ENCODE measurements at places on chromosomes 11 and 22.

DNA sequence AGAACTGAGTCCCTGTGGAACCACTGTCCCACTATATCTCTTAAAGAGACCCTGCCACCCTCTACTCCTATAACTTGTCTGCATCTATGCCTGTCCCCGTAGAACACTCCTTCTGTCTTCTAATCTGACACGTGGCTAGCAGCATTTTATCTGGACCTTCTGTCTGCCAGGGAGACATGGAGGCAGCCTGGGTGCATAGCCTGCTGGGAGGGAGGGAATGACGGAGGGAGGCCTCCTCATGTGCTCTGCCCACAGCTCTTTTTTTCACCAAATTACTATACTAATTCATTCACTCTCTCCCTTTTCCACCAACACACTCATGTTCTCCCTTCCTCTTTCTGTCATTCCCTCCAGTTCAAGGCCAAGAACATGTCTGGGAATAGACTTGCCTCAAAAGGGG lies 7.6 kb upstream of the THRSP start:
- no peak for DNase-seq

GRCh38 chr11:59706518-59707285 lies 6.9 kb downstream of the OR10V1 start:
- DNase-seq: peak; percentile 97

DNA sequence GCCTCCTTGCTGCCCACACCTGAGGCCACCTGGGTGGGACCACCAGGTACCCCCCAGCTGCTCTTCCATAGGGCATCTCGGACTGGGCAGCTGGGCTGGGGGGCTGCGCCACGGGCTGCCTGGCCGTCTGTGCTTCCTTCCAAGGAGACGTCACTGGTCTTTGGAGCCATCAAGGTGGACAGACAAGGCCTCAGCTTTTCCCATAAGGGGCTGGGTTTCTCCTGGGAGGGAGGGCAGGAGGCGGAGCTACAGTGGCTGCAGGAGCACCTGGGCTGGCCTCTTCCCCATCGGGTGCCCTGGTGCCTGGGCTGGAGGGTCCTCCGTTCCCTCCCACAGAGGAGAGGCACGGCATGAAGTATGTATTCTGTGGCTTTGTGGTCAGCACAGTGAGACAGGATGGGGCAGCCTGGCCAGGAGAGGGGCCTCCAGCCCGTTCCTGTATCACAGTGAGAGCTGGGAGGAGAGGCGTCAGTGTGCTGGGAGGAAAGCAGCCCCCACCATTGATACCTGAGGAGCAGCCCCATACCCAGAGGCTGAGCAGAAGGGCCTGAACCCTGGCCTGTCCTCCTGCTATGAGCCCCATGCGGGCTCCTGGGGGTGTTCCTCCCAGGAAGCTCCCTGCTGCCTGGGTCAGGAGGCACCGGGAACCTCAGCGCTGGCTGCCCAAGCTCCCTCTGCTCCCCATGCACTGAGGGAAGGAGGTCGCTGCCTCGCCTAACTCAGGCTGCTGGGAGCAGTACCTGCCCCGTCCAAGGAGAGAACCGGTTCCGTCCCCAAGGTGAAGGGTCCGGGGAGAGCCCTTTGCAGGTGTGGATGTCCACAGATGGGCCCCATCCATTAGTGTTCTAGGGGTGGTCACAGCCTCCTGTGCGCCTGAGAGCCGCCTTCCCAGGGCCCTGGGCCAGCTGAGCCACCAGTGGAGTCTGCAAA lies 1075.0 kb downstream of the BRD1 start:
- no peak for DNase-seq

DNA sequence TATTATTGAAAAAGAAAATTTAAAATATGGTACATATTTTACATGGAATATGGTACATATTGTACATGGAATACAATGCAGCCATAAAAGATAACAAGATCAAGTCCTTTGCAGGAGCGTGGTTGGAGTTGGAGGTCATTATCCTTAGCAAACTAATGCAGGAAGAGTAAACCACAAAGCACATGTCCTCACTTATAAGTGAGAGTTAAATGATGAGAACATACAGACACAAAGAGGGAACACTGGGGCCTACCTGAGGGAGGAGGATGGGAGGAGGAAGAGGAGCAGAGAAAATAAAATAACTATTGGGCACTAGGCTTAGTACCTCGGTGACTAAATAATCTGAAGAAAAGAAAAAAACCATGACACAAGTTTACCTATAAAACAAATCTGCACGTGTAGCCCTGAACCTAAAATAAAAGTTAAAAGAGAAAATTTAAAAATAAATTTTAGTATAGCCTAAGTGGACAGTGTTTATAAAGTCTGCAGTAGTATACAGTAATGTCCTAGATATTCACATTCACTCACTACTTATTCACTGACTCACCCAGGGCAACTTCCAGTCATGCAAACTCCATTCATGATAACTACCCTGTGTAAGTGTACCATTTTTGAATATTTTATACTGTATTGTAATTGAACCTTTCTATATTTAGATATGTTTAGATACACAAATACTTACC lies 204.4 kb downstream of the FAM76B start:
- peak; percentile 62 for DNase-seq

DNA sequence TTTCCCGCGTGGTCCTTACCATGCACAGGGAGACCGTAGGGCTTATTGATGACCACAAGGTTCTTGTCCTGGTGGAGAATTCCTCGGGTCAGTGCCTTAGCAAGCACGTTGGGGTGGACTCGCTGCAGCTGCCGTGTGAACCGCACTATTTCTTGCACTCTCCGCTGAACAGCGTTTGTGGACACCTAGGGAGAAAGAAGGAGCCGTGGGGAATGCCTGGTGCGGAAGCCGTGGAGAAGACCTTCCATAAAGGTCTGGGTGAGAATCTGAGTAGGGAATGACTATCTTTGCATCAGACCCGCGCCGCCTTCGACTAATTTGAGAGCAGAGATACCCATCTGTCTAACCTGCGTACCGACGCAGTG lies 597 bp downstream of the RPUSD4 start:
- DNase-seq: no peak

GRCh38 chr11:11217289-11217928 lies 135.6 kb downstream of the CSNK2A3 start:
- DNase-seq: no peak

- DNase-seq: no peak
These were observed 116.8 kb upstream of the NECTIN1 start for GRCh38 chr11:119845756-119846155.

DNA sequence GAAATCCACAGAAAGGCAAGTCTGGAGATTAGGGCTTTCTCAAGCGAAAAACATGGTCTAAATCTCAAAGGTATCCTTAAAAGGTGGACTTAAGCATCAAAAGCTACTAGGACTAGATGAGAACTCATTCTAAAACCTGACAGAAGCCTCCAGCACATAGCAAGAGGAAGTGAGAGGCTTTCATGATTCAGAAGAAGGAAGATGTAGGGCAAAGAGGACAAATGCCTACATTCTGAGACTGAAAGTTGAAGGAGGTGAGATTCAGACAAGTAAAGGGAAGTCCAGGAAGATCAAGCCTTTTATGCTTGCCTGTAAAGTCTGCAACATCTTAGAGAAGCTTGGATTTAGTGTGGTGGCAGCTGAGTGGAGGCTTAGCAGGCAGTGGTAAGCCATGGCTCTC lies 98.9 kb downstream of the PGR start:
- no peak for DNase-seq

GRCh38 chr11:20192151-20192550 lies 31.9 kb upstream of the DBX1 start:
- no peak for DNase-seq

DNA sequence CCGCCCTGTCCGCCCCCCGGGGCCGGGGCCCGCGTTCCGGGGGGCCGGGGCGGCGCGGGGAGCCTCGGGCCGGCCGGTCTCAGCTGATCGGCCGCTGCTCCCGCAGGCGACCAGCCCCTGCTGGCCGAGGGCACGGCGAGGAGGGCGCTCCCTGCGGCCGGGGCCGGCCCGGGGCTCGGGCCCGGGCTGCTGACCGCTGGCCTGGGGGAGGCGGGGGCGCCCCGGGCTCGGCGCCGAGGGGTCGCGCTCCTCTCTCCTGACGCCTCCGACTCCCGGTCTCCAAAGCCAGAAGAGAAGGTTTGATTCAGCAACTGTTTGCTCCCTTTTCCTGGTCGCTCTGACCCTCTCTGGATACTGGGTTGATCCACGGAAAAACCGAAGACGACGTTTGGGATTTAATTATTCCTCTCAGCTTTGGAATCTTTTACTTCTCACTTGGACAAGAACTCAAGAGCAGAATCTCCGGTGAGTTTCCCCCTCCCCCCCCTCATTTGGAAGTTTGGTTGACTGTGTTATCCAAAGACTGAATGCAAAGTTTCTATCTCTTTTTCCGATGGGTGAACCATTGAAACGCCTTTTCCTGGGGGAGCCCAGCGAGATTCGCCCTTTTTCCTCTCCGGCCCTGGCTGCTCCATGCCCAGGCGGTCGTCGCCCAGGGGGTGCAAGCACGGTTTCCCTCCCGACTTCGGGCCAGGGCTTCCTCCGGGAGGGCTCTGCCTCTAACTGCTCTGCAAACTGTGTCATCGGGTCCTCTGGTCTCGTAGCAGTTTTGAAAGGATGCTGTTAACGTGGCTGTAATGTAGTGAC lies 725 bp downstream of the KDM2A start:
- DNase-seq: peak; percentile 29

DNA sequence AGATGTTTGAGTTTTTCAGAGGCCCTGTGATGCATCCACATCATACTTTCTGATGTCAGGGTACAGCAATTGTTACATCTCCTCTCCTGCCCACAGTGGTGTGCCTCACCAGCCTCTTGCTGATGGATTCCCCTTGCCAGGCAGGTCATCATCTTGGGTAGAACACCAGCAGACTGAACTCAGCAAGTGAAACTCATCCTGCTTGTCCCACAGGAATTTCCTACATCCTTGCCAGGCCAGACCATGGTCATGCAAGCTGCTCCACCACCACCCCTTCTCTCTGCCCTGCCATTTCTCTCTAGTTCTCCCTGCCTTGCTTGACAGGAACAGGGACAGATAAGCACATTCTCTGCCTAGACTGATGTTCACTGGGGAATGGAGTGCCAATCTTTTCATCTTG lies 85.9 kb downstream of the PAX6 start:
- peak; percentile 2 for DNase-seq

DNA sequence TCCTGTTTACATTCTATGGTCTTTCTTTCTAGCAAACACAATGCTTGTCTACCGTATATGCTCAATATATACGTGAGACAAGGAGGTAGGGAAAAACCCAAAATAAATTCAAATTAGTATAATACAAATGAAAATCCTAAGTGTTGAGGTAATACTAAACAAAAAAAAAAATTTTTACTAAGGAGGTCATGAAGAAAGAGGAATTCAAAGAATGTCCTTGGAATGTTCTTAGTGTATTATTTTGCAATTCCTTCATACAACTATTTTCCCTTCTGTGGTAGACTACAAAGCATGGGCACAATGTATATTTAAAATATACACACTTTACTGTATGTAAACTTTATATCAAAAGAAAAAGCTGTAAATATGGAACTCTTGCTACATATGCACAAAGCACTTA lies 36.4 kb downstream of the PIK3C2A start:
- DNase-seq: peak; percentile 74

GRCh38 chr11:114524122-114524521 lies 35.6 kb downstream of the NXPE1 start:
- DNase-seq: no peak
